ENCODE measurements at places on chromosomes 11 and 22. TPM values are rescaled to one million over a fixed set of nuclear protein-coding genes. Genes with fewer than 3 reads are reported as not detected.
A peak's percentile ranks its signal among the peaks of the same experiment; 100 is the strongest.

The IPO7 gene
- total RNA-seq: 95.7 TPM

DNA sequence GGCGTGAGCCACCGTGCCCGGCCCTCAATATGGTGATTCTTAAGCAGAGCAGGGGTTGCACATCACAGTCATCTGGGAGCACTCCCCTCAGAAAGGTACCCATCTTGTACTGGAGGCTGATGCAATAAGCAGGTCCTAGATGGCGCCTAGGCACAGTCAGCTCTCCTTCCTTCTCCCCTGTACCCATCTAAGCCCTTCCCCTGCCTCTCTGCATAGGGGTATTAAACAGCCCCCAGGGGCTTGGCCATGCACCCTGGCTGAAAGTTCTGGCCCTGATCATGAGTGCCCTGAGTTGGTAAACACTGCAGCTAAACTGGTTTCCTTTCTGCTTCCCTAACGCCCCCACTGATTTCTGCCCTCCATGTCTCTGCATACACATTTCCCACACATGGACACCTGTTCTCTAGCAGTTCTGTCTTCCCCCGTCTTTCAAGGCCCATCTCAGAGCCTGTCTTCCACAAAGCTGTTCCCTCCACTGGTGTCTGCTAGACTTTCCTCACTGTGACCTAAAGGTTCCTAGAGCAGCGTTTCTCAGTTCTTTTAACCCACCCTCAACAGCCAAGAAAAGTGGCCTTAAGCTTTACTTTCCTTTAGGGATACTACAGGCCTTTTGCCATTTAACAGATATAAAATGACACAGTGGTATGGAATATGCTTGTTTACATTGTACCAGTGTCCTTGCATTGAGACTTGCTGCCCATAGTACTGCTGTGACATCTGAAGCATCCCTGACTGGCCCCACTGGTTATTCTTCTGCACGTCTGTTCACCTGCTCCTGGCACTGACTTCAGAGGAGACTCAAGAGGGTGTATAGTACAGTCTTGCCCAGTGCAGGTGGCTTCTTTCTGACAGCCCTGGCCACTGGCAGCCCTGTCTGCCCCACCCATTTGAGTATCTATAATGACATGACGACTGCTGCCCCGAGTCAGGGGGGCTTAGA, 15.6 kb downstream of the UBE2L3 start:
- DNase-seq: no peak

GRCh38 chr11:40269865-40270264, 1189.6 kb downstream of the LRRC4C start:
- no peak for DNase-seq

The OR51A7 gene
- not detected for total RNA-seq

The ZP1 gene
- total RNA-seq: not detected

DNA sequence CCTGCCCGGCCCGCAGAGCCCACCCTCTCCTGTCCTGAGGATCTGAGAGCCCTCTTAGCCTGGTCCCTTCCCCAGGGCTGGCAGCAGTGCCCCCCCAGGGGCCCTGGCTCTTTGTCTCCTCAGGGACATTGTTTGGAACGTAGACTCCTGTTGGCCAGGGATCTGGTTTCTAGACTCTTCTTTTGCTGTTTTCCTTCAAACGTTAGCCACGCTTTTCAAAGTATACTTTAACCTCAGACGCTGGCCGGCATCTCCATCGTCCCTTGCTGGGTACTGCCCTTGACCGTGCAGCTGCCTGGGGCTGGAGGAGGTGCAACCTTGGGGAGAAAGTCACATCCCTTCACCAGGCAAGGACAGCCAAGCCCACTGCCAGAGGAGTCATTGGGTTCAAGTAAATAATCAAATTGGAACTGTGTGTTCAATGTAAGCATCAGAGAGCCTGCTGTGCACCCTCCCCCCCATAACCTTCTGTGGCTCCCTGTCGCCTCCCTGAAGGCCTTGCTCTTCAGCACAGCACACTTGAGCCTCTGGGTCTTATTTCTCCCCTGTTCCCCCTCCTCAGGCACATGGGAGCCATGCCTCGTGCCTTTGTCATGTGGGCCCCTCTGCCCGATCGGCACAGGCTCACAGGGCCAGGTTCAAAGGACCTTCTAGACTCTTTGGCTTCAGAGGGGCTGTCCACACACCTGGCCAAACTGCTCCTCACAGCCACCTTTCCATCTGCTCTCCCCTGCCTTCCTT, 21.8 kb upstream of the WNT7B start:
- no peak for DNase-seq

The GRAP2 gene
- total RNA-seq: 4.3 TPM

The MS4A12 gene
- not detected for total RNA-seq

- no peak for DNase-seq
Observed at GRCh38 chr11:77799338-77799737, 21.2 kb downstream of the RSF1 start.

The INSC gene
- not detected for total RNA-seq

The ZC3H7B gene
- total RNA-seq: 58.2 TPM

DNA sequence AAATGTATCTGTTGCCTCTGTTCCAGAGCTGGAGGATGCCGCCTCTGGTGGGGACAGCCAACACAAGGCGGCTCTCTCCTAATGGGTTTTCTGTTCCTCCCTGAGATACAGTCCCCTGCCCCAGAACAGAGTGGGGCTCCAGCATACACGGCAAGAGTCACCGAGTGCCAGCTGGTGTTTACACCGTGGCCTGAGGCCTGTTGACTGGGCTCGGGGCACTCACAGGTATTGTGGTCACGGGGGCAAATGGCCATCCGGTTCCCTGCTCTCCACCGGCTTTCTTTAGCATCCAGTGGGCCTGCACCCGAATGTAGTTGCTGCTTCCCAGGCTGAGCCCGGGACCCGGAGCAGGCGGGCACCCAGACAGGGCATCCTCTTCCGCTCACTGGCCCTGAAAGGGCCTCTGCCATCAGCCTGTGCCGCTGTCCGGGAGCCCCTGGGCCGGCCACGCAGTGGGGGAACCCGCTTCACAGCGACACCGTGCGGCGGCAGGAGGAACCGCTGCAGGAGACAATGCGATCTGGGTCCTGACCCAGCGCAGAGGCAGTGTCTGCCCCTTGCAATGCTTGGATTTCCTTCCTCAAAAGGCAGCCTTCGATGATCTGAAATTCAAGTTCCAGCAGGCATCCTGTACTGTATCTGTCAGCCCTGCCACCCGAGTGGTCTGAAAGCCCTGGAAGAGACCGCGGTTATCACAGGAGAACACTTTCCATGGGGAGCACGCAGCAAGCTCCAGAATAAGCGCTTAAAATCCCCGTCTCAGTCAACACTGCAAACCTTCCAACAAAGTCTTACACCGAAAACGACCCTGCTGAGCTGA, 859 bp upstream of the KRTAP5-5 start:
- DNase-seq: peak; percentile 52

DNA sequence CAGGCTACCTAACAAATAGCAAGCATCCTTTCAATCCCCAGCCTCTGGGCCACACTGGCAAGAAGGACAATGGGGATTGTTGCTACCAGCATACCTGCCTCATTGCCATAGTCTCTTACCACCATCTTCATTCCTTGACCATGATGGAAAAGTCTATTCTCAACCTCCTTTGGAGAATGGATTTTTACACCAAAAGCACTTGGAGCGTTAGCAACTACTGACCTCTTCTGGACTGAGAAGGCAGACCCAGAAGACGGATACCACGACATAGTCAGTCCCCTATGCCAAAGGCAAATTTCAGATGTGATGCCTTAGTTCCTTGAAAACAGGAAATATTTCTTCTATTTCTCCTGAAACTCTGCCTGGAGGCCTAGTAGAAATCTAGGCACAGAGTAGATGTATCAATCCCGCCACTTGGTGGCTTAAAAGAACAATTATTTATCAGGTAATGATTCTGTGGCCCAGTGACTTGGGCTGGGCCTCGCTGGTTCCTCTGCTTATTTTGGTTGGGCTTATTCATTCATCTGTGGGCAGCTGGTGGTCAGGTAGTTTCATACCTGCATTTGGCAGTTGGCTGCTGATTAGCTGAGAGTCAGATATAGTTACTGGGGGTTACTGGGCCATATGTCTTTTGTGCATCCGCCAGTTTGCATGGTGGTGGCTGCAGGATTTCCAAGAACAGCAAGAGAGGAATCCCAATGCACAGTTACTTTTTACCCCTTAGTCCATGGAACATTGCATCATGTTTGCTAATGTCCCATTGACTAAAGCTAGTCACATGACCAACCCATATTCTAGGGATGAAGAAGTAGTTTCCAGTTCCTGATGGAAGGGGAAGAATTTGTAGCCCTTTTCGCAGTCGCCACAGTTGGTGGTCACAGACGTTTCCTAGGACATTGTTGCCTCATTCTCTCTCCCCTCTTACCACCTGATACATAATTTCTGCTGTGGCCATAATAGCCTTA, 75.2 kb downstream of the DHCR7 start:
- DNase-seq: no peak

DNA sequence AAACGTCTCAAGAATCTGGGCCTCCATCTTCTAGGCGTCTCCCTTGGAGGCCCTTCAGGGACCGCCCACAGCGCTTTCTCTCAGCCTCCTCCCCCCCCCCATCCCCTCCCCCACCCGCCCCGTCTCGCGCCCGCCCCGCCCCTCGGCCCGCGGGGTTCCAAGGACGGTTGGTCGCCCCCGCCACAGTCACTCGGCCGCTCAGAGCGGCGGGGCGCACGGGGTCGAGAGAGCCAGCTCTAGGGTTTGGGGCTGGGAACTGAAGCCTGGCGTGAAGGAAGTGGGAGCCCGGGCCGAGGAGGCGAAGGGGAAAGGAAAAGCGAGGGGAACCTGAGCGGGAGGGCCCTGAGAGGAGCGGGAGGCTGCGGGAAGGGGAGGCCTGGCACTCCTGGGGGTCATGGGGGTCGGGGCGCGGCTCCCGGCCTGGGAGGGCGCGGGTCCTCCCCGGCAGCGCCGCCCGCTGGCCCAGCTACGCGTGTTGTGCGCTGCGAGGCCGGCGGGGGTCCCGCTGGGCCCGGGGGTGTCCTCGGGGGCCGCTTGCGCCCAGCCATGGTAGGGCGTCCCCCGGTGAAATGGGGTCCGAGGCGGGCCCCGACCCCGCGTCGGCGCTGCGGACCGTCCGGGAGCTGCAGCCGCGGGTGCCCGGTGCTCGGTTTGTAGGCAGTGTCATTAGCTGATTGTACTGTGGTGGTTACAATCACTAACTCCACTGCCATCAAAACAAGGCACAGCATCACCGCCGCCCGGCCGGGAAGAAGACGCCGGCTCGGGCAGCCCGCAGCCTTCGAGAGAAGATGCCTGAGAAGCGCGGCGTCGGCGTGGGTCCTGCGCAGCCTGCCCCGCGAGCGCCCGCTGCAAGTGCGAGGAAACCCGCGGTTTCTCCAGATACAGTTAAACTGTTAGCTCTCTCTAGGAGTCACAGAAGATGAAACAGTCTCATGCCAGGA, at the start of gene BTG4:
BTG4 (minus strand) TSS at position 91 of the 944 bp plus-strand sequence. CDS start 13,610 bp downstream, outside the sequence.
- DNase-seq: no peak

The DDI1 gene
- not detected for total RNA-seq

GRCh38 chr11:87144252-87144651, 106.5 kb downstream of the TMEM135 start:
- DNase-seq: no peak

- no peak for DNase-seq
Observed at GRCh38 chr11:33534575-33534974, 166.1 kb downstream of the C11orf91 start.

DNA sequence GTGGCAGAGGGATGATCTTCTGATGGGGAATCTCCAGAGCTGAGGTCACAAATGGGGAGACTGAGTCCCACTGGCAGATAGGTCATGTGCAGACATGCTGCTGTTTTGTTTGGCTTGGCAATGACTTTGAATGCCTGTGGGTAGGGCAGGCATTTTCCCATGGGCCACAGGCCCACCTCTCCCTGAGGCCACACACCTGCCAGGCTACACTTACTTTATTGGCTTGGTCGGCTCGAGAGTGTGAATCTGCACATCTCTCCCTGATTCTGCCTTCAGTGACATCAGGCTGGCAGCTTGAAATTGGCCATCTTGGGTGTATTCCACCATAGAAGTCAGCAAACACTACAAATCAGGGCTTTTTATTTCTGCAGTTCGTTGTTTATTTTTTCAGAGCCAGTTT, 91.5 kb downstream of the GRIK4 start:
- DNase-seq: no peak

DNA sequence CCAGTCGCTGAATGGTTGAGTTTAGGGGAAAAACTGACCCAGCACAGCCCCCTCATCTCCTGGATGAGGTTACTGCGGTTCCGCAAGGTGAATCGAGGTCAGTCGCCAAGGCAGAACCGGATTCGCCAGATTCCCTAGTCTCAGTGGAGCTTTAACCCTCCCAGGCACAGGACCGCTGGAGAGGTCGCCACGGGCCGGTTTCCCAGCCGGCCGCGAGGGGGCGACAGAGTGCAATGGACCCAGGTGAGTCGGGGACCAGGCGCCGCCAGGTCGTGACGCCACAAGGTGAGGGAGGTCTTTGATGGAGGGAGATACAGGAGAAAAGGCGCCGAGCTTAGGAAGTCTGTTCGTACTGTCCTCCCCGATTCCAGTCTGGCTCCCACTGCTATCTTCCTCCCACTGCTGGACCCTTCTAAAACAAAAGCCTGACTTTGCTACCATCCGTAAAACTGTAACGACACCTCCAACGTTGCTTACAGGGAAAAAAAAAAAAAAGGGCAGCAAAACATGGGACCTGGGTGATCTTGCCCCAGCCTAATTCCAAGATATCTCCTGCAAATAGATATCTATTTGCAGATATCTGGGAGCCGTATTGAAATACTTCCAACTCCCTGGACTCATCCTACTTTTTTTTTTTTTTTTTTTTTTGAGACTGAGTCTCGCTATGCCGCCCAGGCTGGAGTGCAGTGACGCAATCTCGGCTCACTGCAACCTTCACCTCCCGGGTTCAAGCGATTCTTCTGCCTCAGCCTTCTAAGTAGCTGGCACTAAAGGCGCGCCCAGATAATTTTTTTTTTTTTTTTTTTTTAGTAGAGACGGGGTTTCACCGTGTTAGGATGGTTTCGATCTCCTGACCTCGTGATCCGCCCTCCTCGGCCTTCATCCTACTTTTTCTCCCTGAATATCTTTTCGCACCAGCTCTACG, 1.4 kb upstream of the GGA1 start:
- DNase-seq: peak; percentile 91

- no peak for DNase-seq
Observed at GRCh38 chr11:18490736-18491485, 35.3 kb downstream of the LDHAL6A start.

GRCh38 chr11:109940816-109941215, 152.4 kb upstream of the ZC3H12C start:
- no peak for DNase-seq

The GPR83 gene
- total RNA-seq: 0.16 TPM

The TMEM132A gene
- 8.7 TPM for total RNA-seq

GRCh38 chr11:70734379-70734778, 336.1 kb downstream of the CTTN start:
- DNase-seq: no peak

GRCh38 chr11:127226380-127226779, 225.8 kb upstream of the KIRREL3 start:
- no peak for DNase-seq

GRCh38 chr11:34236572-34236971, 121.2 kb downstream of the ABTB2 start:
- no peak for DNase-seq
